ENCODE measurements at places on chromosomes 1 and 21. TPM values are rescaled to one million over a fixed set of nuclear protein-coding genes. Genes with fewer than 3 reads are reported as not detected.

B3GALT2 gene
- not detected for total RNA-seq

HIVEP3 gene
- total RNA-seq: 0.37 TPM

DNA sequence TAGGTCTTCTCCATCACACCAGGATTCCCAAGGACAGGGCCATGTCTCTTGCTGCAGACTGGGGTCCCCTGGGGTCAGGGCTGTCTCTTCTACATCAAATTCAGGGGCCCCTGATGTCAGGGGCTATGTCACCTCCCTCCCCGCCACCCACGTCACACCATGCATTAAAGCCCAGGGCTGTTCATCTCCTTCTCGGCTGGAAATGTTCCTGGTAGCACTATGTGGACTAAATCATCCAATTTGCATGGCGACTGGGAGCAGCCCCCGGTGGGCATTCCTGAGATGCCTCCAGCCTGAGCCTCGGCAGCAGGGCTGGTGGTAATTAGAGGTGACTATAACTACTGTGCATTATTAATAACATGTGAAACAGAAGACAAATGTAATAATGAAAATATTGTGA lies 151.7 kb upstream of the HMGB4 start:
- H3K27ac ChIP-seq: no peak overlapping the region
- H3K27me3 ChIP-seq: no peaks in the 10 kb centered on the region
- H3K4me3 ChIP-seq: no peak overlapping the region
- no peaks in the 10 kb centered on the region for H3K36me3 ChIP-seq
- DNase-seq: no peak

DNA sequence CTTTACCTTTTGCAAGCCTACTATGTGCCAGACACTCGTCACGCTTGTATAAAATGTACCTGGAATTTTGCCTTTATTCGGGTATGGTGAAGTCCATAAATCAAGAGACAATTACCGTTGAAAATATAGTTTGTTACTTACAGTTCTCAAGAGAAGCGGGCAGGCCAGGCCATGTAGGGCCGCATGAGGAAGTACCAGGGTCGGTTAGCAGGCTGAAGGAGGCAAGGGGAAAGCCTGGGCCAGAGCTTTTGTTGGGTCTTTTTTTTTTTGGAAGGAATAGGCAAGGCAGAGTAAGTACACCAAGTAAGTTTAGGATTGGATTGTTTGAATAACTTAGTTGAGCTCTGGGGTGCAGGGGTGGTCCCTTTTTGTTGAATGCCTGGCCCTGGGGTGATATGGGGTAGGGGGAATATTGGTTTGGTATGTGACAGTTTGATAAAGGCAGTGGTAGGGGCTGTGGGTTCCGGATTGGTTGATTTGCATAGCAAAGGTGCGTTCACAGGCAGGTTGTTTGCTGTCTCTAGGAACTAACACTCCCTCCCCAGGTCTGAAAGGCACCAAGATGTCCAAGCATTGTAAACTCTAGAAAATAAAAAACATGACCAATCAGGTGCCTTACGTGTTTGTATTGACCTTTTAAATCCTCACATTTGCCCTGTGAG lies 80.7 kb downstream of the KAZN start:
- no peak for DNase-seq
- H3K36me3 ChIP-seq: no peaks in the 10 kb centered on the region
- no peak overlapping the region for H3K27ac ChIP-seq
- H3K4me3 ChIP-seq: no peak overlapping the region
- H3K4me1 ChIP-seq: no peaks in the 10 kb centered on the region

DNA sequence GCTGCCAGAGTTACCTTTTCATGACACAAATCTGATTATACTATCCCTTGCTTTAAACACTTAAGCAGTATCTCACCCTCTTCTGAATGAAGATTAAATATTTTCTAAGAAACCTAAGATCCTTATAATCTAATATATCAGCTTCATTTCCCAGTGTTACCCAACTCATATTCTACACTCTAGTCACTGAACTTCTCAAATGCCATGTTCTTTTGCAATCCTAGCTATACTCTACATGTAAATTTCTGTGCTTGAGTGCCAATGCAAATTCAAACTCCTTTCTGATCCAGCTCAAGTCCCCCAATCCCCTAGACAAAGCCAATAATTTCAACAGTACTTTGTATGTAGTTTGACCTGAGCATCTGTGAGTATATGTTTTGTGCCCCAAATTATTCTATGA lies 293.9 kb downstream of the SDCCAG8 start:
- no peaks in the 10 kb centered on the region for H3K36me3 ChIP-seq
- no peak overlapping the region for H3K4me3 ChIP-seq
- no peak for DNase-seq
